ENCODE measurements at places on chromosomes 6 and 20.
A peak's percentile ranks its signal among the peaks of the same experiment; 100 is the strongest.

DNA sequence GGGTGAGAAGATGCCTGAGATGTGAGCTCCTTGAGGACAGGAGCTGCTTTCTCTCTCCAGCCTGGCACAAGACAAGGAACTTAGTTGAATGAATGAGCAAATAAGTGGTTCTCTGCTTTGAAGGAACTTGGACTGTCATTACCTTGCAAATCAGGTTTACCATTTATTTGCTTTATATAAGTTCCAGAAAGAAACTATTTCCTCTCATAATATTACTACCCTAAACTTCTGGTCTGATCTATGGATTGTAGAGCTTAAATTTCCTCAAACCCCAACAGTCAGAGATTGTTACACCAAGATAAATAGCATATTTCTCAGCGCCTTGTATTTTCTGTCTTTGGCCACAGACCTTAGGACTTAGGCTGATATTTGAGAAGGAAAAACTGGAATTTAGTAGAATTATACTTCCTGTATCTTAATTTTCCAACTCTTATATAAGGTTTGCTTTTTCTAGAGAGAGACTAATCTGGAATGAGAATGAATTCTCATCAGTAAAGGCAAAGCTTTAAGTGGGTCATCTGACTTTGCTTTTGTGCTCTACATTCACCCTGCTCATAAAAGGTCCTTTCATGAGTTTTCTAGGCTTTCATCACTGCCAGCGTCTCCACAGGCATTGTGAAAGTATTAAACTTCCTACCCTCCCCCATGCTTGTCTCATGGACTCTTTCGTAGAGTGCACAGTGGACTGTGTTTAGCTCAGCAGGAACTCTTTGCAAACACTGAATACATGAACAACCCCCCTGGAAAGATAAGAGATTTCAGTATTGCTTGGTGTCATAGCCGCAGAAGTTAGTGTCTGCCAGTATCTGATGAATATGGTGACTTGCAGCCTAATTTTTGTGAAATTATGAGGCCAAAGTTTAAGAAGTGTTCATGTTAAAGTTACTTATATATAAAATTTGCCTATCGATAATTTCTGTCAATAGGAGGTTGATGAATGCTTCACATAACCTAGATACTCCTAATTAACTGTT, 74.0 kb downstream of the PTPRA start:
- no peak for DNase-seq

GRCh38 chr6:158816803-158817727, 2.1 kb downstream of the EZR start:
- DNase-seq: no peak

DNA sequence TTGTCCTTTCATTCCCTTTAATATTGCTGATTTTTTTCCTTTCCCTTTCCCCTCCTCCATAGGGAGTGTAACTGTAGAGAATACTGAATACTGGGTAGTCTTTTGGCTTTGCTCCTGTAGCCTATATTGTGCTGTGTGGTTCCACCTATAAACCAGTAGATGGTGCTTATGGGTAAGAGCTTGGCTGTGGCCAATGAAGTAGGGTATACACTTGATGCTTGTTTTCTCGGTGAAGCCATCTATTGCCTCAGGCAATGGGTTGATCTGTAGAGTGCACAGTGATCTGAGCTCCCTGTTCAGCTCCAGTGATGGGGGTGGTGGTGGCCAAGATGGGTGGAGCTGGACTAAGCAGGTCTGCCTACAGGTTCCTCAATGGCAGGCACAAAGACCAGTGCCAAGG, 203.3 kb upstream of the IMPG1 start:
- DNase-seq: no peak

DNA sequence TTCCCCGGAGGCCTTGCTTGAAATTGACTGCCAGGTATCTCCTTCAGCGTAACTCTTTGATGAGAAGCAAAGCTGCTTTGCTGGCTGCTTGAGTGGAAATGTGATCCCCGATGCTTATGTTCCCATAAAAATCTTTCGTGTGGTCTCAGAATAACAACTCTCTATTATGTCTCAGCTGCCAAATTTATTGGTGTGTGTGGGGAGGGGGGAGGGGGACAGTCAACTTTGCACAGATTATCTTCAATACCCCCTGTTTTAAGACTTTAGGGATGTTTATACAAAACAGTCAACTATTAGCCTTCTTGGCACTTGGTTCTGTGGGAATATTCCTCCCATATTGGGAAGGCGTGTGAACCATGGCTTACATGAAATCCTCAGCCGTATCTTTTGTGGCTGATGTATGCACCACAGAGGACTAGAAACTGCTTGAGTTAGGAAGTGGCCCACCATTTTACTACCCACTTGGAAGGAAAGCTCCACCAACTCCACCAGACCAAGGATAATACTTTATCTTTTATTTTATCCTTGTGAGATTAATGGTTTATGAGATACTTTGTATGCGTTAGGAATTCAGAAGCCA, 101.5 kb upstream of the SLC24A3 start:
- DNase-seq: no peak

DNA sequence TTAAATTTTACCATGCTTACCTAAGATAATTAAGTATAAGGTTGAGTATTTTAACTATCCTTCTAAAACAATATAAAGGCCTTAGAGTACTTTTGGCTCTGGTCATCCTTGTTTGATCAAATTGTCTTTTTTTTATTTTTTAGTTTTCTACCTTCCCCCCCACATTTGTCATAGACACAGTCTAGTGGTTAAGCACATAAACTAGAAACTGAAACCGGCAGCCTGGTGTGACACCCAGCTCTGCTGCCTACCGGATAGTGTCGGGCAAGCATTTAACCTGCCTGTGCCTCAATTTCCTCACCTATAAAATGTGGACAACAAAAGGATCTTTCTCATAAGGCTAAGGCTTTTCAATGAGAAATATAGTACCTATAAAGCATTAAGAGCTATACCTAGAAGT, 21.6 kb upstream of the TULP4 start:
- DNase-seq: no peak

GRCh38 chr6:43687079-43687436, 533 bp downstream of the MRPS18A start:
- DNase-seq: no peak

DNA sequence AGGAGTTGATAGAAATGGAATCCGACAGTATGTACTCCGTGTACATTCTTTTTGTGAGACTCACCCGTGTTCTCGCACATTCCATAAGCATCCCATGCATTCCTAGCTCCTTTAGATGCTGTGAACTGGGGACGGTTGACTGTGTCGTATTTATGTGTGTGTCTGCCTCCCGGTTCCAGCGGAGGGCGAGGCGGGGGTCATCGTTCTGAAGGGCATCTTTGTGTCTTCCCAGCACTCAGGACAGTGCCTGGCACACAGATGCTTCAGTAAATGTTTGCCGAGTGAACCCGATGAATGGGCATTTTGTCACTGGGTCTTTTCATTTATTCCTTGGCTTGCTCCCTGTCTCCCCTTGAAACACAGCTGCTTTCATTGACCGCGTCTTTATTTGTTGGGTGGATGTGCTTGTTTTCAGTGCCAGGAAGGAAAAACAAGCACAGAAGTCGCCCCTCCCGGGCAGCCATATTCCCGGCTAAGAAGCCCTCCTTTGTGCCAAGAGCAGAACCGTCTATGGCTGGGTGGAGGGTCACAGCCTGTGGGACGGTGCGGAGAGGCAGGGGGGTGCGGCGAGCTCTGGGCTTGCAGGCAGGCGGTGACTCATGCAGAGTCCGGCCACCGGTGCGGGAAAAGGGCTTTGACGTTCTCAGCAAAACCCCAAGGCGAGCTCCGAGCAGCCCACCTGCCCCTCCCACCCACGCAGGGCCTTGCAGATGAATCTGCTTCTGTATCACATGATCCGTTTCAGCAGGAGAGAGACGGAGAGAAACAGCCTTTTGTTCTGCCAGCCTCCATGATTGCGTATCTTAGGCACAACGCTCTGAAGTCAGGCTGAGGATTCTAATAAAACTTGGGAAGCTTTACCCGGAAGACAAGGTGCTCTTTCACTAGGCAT, 11.2 kb upstream of the PSMG4 start:
- no peak for DNase-seq

DNA sequence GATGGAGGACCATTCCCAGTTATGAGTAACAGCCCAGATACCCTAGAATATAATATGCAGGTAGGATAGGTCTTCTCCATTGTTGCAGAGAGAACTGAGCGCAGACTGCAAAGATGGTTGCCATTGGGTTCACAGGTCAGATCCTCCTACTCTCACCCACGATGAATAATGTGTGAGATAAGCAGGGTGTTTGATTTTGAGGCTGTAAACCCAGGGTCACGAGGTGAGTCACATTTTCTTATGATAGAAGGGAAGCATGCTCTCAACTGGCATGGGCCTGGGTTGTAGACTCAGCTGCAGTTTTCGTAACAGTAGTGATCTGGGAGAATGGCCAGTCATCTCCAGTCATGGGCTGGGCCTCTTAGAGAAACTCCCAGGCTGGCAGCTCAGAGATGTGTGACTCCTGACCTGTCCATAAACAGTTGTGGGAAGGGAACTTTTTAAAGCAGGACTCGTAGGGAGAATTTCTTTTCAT, 74.2 kb downstream of the CD164 start:
- DNase-seq: no peak

DNA sequence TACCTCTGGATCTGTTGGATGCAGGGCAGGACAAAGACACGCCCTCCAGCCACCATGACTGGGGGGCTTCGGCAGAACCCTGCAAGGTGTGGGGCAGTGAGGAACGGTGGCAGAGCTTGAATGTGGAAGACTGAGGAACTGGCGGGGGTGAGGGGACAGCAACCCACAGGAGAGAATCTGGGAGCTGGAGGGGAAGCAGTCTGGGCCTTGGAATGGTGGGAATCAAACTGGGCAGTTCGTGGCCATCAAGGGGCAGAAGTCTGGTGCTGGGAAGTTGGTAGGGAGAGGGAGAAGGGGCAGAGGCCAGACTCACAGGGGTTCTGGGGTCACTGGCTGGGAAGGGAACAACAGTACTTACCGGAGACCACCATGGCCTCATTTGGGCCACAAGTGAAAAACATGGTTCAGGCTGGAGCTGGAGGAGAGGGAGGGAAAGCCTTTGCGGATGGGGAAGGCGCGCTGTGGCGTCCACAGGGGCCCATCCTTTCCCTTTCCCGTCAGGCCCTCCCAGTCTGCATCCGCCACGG, 635 bp downstream of the FLOT1 start:
- DNase-seq: no peak

- DNase-seq: no peak
Measured at GRCh38 chr20:48378976-48379675, 448.7 kb downstream of the PREX1 start.

- DNase-seq: no peak
Measured at GRCh38 chr6:35461270-35461669, 6.9 kb upstream of the RPL10A start.

- DNase-seq: no peak
Measured at GRCh38 chr6:158284876-158285655, 27.2 kb upstream of the TULP4 start.

GRCh38 chr6:63347599-63347998, 27.8 kb upstream of the LGSN start:
- DNase-seq: no peak

DNA sequence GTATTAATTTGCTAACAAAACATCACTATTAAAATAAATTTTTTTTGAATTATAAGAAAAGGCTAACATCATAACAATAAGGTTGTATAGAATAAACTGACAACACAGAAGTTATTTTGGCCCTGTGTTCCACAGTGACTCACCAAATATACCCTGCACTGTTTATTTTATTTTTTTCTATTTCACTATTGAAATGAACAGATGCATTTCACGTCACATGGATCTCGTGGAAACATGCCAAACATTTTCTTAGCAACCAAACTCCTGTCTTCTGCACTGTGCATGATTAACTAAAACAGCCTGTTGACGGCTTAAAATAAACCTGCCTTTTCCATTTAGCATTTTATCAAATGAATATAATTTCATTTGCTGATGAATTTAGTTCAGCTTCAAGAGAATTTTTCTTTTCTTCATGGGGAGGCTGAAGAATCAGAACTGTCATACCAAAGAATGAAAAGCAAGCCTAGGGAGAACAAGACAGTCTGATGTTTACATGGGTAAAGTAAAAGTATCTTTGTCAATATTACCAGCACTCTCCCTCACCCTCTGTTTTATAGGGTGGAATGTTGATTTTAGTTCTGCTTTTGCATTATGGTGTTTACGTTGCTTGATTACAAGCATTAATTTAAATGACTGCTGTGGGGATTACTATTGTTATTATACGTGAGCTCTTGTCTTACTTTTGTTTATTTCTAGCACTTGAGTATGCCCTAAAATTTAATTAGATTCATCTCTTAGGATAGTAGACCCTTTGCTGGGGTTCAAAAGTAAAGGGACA, 115.3 kb downstream of the LCA5 start:
- DNase-seq: peak; percentile 84

DNA sequence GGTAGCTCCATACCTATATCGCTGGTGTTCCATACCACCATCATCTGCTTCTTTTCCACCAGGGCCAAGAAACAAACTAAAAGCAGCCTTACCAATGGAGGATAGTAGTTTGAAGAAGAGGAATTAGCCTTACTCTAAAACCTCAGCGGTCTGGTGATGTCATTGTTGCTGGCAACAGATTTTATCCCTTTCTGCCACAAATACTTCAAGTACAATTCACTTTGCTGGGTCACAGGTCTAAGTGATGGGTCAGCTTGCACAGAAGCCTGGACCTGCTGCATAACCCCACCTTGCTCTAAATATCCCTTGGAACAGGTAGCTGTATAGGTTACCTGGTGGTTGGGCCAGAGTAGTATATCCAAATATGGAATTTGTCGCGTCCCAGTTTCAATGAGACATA, 53.2 kb upstream of the THEMIS start:
- no peak for DNase-seq

GRCh38 chr20:42191140-42191860, 573.1 kb upstream of the CHD6 start:
- no peak for DNase-seq

DNA sequence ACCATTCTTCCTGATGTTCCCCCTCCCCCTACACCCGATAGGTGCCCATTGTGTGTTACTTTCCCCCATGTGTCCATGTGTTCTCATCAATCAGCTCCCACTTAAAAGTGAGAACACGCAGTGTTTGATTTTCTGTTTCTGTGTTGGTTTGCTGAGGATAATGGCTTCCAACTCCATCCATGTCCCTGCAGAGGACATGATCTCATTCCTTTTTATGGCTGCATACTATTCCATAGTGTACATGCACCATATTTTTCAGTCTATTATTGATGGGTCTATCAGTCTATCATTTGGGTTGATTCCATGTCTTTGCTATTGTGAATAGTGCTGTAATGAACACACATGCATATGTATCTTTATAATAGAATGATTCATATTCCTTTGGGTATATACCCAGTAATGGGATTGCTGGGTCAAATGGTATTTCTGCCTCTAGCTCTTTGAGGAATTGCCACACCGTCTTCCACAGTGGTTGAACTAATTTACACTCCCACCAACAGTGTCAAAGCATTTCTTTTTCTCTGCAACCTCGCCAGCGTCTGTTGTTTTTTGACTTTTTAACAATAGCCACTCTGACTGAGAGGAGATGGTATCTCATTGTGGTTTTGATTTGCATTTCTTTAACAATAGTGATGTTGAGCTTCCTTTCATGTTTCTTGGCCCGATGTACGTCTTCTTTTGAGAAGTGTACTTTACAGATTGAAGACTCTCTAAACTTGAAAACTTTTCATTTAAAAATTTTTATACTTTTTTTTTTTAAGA, 41.0 kb upstream of the GCNT2 start:
- DNase-seq: no peak
